GM04504 (cell line): ENCODE measurements at places on chromosomes 4 and X.

DNA sequence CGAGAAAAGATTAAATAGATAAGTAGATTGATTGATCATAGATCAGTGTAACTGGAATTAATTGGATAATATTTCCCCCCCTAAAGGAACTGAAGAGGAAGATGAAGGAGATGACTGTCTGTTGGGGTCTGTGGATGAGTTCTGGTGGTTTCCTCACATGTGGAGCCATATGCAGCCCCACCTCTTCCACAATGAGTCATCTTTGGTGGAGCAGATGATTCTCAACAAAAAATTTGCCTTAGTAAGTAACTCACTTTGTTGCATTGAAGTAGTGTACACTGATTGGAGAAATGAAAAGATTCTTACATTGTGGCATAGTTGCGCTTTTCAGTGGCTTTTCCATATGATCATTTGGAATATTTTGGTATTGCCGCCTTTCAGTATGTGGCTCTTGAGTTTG, 80.4 kb downstream of the NDST3 start:
- no peak for DNase-seq

DNA sequence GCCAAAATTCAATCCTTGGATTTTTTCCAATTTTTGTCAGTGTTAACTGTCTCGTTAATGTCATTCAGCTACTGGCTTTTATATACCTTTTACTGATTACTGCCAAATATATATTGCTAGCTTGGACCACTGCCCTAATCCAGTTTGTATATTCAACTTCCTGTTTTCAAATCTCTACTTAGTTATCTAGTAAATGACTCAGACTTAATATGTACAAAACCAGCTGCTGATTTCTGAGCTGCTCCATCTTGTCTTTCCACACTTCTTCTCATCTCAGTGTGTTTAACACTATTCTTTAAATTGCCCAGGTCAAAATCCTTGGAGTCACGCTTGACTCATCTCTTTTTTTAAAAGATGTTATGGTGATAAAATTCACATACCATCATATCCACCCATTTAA, 1196.7 kb downstream of the RAPGEF2 start:
- no peak for DNase-seq

GRCh38 chrX:114272096-114272686, 311.7 kb upstream of the HTR2C start:
- DNase-seq: no peak

DNA sequence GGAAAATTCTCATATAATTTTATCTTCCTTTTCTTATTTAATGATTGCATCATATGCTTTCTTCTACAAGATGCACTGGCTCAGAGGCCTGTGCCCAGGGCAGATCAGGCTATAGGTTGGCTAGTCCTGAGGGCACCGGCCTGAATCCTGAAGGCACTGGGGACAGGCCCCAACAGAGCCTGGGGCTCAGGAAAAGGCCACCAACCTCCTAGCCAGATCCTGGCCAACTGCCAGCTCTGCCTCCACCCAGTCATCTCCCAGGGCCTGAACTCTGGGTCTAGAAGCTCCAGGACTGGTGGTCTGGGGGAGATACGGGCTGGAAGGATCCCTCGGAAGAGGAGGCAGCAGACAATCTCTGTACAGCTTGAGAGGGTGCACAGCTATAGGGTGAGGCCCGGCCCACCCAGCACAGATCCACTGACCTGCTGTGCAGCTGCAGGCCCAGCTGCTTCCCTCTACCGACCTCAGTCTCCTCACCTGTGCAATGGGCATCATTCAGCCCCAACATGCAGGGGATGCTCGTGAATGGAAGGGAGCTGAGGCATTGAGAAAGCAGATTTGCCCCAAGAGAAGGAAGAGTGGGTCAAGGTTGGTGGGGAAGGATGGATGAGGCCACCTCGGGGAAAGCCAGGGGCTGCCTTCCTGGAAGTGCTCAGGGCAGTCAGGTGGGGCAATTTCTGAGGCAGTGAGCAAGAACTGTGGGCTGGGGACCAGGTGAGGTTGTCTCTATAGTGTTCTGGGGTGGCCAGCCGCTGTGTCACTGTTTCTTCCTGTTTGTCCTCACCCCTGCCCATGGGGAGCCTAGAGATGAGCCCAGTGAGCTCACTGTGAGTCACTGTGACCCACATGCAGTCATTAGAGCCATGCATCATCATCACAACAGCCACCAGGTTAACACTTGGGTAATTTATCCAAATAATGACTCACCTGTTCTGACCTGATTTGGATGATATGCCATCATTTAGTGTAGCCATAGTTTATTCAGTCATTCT, 22.4 kb upstream of the XAGE2 start:
- DNase-seq: no peak

DNA sequence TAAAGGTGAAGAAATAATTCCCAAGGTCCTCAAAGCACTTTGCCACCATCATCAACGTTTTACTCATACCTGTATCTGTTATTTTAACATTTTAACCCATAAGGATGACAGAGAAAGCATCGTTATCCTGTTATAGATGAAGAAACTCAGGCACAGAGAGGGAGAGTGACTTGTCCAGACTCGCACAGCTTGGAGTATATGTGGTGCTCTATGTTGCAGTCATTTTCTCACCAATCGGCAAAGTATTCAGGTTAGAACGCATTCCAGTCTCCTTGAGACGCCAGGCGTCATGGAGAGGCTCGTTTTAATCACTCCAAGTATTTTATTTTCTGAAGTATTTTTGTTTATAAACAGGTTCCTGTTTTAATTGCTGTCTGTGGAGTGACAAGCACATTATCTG, 73.5 kb downstream of the IRF2 start:
- no peak for DNase-seq

DNA sequence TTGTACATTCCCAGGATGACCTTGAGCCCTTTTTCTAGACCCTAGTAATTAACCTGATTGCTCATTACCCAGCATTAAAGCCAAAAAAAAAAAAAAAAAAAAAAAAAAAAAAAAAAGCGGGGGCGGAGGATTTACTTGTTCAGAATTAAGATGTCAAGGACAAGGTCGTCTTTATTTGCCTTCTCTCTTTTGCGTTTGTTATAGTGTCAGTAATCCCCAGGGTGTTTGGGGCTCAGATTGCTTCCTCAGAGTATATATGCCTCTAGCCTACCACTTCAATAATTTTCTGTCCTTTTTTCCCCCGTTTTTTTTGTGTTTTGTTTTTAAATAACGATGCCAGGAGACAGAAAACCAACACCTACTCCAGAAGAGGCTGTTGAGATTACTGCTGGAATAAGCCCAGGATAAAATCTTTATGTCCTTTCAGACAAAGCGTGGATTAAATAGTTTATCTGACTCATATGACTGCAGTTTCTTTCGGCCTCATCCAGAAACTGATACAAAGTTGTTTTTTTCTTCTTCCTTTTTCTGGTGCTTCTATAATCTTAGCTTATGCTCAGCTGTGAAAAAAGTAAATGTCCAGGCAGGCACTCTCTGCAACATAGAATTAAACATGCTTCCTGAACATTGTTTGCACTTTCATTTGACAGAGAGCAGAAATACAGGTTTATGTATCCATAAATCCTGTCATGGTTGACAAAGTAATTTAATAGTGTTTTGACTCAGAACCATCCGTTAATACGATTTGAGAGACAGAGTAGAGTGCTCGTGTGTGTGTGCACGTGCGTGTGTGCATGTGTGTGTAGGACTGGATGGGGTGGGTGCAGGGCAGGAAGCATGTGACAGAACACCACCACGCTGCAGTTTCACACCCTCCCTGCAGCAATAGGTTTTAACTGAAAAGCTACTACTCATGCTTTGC, 138.6 kb downstream of the AFF1 start:
- DNase-seq: no peak

- DNase-seq: no peak
These were observed 46.2 kb upstream of the TXK start for GRCh38 chr4:48180234-48180633.

DNA sequence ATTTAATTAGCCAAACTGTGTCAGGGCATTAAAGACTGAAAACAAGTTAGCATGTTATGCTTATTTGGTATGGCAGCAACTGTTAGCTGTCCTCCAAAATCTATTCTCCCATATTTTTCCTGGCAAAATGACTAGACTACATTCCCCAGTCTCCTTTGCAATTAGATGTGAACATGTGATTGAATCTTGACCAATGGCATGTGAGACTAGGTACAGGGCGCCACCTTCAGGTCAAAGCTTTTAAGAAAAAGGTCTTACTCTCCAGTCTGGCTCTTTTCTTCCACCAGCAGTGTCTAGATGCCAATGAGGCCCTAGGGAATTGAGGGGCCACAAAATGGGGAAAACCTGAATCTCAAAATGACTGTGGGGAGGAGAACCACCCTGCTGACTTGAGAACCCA, 408.2 kb downstream of the SMARCA1 start:
- DNase-seq: peak; percentile 1

GRCh38 chrX:66176134-66176533, 12.1 kb downstream of the HEPH start:
- DNase-seq: no peak

GRCh38 chr4:186760576-186760975, 36.9 kb upstream of the FAT1 start:
- peak; percentile 74 for DNase-seq

GRCh38 chrX:39534949-39535348, 562.8 kb downstream of the BCOR start:
- no peak for DNase-seq

DNA sequence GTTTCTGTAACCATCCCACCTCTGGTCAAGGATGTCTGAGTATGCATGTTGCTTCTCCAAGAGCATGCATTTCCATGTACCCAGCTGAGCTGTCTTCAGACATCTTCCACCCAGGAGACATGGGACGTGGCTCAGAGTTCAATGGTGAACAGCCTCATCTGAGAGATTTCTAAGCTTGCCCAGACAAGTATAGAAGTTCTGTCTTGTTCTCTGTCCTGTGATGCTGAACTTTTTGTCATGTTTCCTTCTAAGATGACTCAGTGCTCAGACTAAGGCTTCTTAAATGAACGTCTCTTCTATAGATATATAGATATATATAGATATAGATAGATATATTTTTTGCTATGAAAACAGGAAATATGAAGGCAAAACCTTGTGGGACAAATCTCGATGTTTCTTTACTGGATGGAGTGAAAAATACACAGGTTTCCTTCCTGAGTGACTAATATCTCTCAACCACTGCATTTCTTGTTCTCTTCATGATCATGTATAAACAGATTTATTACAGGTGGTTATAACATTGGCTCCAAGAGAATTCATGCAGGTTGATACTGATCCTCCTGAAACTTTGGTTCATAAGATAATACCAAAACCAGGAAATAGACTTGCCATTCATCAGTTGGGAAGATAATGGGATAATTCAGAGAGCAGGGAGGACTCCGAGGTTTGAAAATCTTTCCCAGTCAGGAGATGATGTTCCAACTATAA, 168.2 kb downstream of the ZNF518B start:
- DNase-seq: no peak

GRCh38 chr4:73894001-73894400, 24.8 kb downstream of the CXCL1 start:
- DNase-seq: no peak

- DNase-seq: no peak
These were observed 340.4 kb downstream of the FSTL5 start for GRCh38 chr4:161823450-161823849.

- no peak for DNase-seq
These were observed 67.1 kb downstream of the FAAH2 start for GRCh38 chrX:57353472-57354132.

- no peak for DNase-seq
These were observed 30.3 kb downstream of the SLC10A6 start for GRCh38 chr4:86818841-86819240.

DNA sequence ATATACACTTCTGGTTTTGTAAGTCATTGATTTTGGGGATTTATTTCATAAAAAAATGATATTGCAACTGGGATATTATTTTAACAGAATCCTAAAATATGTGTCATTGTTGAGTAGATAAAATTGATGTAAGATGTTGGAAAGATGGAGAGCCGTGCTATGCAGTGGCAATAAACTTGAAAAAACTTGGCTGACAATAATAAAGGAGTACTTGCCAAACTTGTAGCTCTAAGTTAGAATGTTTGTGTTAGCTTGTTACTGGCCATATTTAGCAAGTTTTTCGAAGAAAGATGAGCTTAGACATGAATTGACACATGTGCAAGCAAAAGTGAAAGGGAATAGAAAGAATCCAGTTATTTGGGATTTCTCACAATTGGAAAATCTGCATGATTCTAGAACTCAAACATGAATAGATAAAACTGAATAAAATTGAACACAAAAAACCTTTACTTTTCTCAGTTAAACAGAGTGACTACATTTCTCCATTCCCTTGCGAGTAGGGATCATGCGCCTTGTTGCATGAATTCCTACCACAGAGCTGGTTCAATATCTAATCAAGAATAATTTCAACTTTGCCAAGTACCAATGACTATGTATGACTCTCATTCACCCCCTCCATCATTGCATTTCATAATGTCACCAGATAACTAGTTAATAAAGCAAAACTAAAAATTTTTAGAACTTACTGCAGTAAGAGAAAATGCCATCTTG, 327.8 kb downstream of the CAMK2D start:
- DNase-seq: no peak

GRCh38 chrX:63058204-63058603, 292.9 kb downstream of the SPIN4 start:
- no peak for DNase-seq

GRCh38 chr4:30790123-30790522, 70.0 kb downstream of the PCDH7 start:
- no peak for DNase-seq

GRCh38 chr4:16439768-16440167, 213.5 kb upstream of the TAPT1 start:
- DNase-seq: no peak

DNA sequence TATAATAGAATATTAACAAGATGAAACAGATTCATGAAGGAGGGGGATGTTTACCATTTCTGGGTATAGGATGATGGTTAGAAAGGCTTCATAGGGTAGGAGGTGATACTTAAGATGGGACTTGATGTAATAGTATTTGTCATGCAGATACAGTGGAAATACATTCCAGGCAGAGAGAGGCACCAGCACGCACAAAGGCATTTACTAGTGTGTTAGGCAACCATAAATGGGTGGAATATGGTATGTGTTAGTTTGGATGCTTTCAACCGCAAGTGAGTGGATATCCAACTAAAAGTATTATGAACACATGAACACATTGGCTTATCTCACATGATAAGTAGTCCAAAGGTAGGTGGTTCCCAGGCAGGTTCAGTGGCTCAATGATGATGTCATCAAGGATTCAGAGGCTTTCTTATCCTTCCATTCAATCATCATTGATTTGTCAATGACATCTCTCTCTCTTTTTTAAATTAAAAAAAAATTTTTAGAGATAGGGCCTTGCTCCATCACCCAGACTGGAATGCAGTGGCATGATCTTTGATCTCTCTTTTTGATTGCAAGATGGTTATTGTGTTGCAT, 12.7 kb upstream of the STARD8 start:
- DNase-seq: no peak
